ENCODE measurements at places on chromosomes 11 and 22.

DNA sequence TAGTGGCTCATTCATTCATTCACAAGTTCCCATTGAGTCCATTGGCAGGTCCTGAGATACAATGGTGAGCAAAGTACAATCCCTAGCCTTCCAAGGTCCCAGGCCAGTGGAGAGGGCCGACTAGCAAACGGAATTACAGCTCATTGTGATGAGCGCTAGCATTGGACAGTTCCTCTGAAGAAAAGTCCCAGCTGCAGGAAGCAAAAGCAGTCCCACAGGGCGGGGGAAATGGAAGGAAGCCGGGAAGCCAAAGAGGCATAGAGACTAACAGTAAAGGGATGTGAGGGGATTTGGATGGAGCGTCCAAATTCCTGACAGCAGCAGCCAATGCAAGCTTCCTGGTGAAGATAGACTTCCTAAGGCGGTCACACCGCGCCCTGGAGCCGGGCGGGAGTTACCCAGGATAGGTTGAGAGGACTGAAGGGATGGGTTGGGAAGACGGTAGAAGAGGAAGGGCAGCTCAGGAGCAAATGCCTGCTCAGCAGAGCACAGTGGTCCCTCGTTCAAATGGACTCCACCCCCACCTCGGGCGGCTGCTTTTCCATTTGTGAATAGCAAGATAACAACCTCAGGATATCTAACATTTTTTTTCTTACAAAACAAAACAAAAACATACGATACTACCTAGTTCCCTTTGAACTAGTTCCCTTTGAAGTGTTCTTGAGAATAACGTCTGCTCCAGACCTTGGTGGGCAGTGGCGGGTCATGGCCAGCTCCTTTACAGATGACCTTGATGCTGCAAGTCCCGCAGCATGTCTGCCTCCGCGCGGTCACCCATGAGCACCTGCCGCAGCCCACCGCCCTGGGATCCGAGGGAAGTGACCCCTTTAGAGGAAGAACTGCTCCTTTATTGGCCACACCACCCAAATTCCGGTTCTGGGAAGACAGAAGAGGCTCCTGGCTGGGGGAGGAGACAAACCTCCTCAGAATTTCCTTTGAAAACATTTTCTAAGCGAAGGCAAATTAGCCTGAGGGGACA lies 132.9 kb downstream of the RASSF10 start:
- no peak for DNase-seq

GRCh38 chr11:83033972-83034672 lies 37.6 kb downstream of the RAB30 start:
- no peak for DNase-seq

GRCh38 chr22:37752189-37753087 lies 55.3 kb upstream of the GCAT start:
- DNase-seq = no peak

DNA sequence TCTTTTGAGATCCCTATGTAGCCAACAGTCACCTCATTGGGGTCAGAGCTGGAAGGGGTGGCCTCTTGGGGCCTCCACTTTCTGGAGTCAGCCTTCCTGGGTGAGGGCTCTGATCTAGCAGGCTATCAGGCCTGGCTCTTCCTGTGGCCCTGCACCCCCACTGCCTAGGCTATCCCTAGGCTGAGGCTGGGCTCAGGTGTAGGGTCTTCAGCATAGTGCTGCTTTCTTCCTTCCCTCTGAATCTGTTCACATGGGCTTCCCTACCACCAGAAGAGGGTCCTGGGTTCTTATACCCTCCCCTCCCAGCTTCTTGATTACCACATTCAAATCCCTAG lies 456 bp upstream of the SPI1 start:
- DNase-seq = no peak

- DNase-seq = no peak
Measured at GRCh38 chr22:34841331-34841771, 224.6 kb upstream of the ISX start.

- DNase-seq = no peak
Measured at GRCh38 chr11:12185914-12186313, 75.5 kb downstream of the MICAL2 start.

- no peak for DNase-seq
Measured at GRCh38 chr11:118060869-118061268, 16.0 kb upstream of the TMPRSS4 start.

DNA sequence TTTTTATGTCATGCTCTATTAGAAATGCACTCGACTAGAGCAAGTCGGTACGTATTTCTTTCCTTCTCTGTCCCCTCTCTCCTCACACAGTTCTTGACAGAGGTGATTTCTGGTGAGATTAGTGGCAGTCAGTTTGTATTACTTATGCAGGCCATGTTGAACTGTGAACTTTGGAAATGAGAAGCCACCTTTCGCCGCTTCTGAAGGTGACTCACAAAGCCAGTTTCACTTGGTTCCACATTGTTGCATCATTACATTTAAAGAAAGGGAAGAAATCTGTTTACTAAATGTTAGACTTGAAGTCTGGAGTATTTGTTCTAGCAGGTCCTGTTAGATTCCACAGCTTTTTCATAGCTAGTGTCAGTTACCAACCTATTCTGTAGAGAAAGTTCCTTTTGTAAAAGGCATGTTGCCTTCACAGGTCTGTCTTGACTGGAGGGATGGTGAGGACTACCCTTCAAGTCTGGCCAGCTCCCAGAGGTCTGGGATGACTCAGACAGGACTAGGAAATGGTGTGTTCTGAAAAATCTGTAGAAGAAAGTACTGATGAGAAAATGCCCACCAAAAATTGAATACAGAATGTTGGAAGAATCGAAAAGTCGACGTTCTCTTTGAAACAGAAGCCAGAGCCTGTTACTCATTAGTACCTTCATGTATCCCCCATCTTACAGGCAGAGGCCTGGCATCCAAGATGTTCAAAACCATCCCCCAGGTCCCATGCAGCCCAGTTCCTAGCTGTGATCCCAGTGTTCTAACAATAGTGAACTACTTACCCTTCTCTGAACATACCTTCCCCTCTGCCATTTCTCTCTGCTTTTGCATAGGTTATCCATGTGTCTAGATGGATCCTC lies 181.4 kb downstream of the DBX1 start:
- DNase-seq = peak; percentile 12

- no peak for DNase-seq
Measured at GRCh38 chr11:114008331-114008730, 33.4 kb downstream of the HTR3A start.

DNA sequence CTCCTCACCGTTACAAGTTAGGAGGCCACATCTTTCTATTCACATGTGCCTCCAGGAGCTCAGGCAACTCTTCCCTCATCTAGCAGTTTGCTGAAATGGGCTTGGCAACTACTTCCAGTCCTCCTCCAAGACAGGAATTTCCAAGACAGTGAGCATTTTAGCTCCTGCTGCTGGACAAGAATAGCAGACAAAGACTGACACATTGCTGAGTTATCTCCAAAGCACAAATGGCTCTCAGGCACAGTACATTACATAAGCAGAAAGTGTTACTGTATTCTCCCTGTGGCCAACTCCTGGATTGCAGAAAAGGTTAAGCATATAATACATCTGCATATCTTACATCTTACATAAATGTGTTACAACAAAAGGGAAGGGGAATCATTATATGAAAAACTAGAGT lies 83.2 kb upstream of the POU2AF2 start:
- DNase-seq = no peak

- no peak for DNase-seq
Measured at GRCh38 chr22:38694940-38695339, 5.8 kb downstream of the JOSD1 start.

DNA sequence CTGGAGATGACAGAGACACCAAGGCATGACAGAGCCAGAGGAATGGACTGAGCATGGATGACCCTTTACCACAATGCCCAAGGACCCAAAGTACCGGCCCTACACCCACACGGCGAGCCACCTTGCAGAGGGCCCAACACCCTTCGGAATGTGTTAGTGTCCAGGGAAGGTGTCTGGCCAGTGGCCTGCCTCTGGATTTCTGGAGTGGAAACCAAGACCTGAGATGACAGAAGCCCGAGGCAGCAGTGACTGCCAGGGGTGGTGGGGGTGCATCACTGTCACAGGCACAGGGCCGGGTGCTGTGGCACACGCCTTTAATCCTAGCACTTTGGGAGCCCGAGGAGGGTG lies 28.7 kb downstream of the PDGFB start:
- DNase-seq = no peak

GRCh38 chr22:48118654-48119053 lies 1356.2 kb downstream of the TBC1D22A start:
- DNase-seq = no peak

DNA sequence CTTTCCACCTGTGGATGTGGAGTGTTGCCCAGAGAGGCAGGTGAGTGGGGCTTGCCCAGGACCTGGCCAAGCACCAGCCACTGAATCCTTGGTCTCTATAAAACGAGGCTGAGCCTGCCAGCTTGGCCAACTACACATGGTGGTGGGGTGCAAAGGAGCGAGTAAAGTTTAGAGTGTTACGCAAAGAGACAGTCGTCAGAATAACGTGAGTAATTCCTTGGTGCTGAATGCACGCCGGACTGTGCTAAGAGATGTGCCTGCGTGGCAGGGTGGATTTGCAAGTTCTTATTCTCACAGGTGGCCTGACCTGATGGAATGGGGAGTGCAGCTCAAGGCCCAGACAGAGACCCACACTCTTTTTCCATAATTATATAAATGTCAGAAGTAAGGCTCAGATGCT lies 88.6 kb upstream of the B3GAT1 start:
- DNase-seq = no peak

DNA sequence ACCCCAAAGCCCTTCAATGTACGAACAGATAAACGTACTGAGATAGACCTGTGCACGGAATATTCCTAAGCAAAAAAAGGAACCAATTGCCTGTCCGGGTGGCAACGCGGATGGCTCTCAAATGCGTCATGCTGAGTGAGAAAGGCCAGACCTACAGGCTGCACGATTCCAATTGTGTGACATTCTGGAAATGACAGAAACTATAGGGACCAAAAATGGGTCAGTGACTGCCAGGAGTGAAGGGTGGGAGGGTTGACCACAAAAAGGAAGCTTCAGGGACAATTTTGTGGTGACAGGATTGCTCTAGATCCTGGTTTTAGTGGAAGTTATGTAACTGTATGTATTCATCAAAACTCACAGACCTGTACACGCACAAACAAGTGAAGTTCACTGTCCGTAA lies 24.0 kb upstream of the SYT8 start:
- no peak for DNase-seq

- DNase-seq = no peak
Measured at GRCh38 chr11:106216281-106216680, 138.8 kb downstream of the AASDHPPT start.

GRCh38 chr11:110196241-110196754 lies 100.1 kb downstream of the RDX start:
- no peak for DNase-seq

DNA sequence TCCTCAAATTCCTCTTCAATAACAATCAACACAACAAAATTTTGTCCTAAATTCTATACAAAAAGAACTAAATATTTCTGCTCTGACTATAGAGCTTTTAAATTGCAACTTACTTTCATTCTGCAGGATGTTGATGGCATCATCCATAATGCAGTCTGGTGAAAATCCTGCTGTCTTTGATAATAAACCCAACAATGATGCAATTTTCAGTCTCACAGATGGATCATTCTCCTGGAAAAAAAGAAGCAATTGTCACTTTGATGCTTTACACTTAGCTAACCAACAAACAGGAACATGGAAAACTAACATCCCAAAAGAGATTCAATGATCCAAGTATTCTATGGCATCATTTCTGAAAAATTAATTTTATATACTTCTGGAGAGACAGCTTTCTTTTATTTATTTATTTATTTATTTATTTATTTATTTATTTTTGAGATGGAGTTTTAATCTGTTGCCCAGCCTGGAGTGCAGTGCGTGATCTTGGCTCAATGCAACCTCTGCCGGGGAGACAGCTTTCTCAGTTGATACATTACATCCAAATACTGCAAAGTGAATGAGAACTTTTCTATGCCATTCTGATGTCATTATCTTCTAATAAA lies 13.0 kb downstream of the INTS4 start:
- no peak for DNase-seq

DNA sequence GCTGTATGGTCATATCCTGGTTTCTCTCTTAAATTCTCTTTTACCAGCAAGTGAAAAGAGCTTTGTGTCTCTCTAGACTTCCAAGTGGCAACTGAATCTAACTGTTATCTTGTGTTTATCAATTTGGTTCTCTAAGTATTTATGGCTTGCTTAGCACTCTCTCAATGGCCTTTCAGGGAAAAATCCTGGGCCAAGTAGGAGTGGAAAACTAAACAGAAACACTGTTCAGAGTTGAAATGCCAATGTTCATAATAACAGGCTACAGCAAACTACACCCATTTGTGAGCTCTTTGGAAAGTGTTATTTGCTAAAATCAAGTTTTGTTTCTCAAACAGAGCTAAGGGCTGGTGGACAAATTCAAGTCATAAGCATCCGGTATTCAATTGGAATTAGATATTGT lies 10.1 kb downstream of the MMP12 start:
- no peak for DNase-seq

DNA sequence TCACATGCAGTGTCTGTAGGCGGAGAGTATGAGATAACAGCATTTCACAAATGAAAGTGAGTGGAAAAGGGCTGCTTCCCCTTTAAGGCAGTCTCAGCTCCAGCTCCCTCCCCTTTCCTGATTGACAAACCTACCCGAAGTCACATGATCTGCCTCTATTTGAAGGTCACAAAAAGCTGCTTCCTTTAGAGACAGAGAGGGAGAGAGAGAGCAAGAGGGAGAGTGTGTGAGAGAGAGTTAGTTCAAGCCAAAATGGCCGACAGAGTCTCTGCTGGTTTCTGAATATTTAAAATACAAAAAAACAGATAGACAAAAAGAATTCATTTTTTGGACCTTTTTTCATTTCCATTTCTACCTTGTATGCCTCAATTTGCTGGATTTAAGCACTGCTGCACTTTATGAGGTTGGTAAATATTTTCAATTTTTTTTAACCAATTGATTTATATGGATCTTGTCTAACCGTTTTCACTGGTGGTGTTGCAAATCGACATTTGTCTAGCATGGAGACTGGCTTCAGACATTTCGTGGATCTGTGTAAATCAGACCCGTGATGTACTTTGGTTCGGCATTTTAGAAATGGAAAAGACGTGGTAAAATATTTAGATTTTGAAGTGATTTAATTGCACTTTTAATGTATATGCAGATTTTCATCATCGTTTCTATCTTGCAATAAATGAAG lies at the start of gene TNRC6B:
Gene TNRC6B (plus strand): TSS at position 188 of the 679 bp plus-strand sequence. CDS start 211 bp downstream, at position 399.
- peak; percentile 65 for DNase-seq

GRCh38 chr11:102927624-102927990 lies 27.9 kb downstream of the MMP13 start:
- no peak for DNase-seq

DNA sequence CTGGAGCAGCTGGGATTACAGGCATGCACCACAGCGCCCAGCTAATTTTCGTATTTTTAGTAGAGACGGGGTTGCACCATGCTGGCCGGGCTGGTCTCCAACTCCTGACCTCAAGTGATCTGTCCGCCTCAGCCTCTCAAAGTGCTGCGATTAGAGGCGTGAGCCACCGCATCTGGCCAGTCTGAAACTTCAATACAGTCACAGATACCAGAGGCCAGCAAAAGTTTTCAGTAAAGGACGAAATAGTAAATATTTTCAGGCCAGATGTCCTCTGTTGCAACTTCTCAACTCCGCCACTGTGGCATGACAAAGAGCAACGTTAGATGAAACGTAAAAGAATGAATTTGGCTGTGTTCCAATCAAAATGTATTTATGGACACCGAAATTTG lies 403.6 kb downstream of the MN1 start:
- no peak for DNase-seq

All from GM18507 (cell line).